AG04450 (cell line): ENCODE measurements at places on chromosomes 2 and 18.

- no peak for DNase-seq
Observed at GRCh38 chr2:52732849-52733395, 1034.7 kb upstream of the CHAC2 start.

- no peak for DNase-seq
Observed at GRCh38 chr2:209687323-209687969, 84.2 kb upstream of the UNC80 start.

GRCh38 chr2:160498137-160498536 is 4.5 kb upstream of the RBMS1 start:
- DNase-seq = no peak

DNA sequence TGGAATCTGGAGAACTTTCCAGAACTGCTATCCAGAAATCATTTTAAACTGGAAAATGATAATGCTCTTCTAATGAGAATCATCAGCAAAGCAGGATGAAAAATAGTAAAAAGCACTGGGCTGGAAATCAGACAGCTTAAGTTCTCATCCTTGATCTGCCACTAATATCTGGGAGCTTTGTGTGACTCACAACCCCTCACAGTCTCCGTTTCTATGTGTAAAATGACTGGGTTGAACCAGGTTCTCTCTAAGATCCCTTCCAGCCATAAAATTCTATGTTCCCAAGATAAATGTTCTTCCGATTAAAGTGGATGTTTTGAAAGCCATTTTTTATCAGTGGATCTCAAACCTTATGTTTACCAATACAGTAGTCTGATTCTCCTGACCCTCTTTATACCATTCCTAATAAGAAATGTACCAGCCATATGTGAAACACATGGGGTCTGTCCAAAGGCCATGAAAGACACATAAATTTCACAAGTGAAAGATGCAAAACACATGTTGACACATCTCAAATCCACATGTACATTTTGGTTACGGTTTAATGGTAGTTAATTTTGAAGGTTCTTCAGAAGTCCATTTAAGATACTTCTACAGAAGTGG is 188.8 kb downstream of the EN1 start:
- no peak for DNase-seq

- no peak for DNase-seq
Observed at GRCh38 chr2:235348329-235348728, 145.5 kb upstream of the AGAP1 start.

- no peak for DNase-seq
Observed at GRCh38 chr2:7891312-7891711, 790.5 kb upstream of the ID2 start.

GRCh38 chr18:44186001-44186400 is 494.7 kb upstream of the SETBP1 start:
- no peak for DNase-seq

- no peak for DNase-seq
Observed at GRCh38 chr2:15253247-15253646, 307.9 kb downstream of the NBAS start.

- DNase-seq = peak; percentile 7
Observed at GRCh38 chr2:26144953-26145680, 27.8 kb upstream of the GAREM2 start.

GRCh38 chr2:42910645-42911405 is 118.4 kb upstream of the HAAO start:
- no peak for DNase-seq

- DNase-seq = no peak
Observed at GRCh38 chr2:12397854-12398253, 318.9 kb upstream of the TRIB2 start.

GRCh38 chr2:102001767-102002142 is 10.0 kb downstream of the IL1R2 start:
- DNase-seq = no peak

- no peak for DNase-seq
Observed at GRCh38 chr18:6031002-6031401, 135.7 kb upstream of the TMEM200C start.

- DNase-seq = no peak
Observed at GRCh38 chr2:2564300-2565078, 233.4 kb upstream of the MYT1L start.

DNA sequence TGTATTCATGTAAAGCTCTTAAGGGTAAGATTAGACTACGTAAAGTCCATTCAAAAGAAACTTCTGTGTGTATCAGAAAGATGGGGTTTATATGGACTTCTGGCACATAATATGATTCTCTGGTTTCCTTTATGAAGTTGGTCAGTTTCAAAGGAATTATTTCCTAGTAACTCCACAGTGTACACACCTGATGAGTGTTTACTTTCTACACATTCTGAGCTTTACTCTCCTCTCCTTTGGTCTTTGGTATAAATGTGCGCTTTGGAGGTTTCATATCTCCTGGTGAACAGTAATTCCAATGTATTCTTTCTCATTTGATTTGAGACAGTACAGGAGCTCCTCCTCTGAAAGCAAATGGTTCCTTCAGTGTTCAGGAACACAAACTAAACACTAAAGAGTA is 88.1 kb downstream of the OXER1 start:
- DNase-seq = no peak

GRCh38 chr2:208134928-208135586 is 5.4 kb upstream of the CRYGC start:
- no peak for DNase-seq

DNA sequence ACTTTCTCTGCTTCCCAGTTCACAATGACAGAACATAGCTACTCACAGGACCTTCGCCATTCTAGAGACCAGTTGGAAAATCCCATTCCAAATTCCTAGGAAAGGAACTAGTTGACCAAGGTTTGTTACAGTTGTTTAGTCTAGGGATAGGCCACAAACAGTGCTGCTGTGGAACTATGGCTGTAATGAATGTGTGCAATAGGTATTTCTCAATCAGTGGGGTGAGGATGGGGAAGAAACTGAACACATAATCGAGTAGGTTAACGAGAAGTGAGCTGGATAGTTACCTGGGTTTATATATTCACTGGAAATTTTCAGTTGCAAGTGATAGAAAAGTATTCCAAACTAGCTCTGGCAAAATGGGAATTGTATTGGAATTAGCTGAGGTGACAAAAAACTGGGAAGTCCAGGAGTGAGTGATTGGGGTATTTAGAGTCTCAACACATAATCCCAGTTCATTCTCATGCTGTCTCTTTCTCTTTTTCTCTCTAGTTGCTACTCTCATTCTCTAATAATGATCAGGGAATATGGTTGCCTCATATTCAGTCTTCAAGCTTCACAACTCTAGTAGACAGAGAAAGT is 18.2 kb upstream of the HMSD start:
- DNase-seq = no peak

DNA sequence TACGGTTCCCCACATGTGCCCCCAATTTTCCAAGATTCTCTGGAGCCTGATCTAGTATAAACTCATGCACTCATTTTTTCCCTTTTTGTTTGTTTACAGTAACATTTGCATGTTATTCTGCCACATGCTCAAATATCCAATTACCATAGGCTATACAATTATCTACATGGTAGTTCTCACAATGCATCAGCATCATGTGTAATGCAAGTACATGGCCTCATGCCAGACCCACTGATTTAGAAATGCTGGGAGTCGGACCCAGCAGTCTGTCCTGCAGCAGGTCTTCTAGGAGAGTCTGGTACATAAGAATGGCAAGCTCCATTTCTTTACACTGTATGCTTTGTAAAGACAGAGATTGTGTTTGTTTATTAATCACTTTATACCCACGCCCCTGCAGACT is 107.7 kb downstream of the CBLN2 start:
- DNase-seq = no peak

DNA sequence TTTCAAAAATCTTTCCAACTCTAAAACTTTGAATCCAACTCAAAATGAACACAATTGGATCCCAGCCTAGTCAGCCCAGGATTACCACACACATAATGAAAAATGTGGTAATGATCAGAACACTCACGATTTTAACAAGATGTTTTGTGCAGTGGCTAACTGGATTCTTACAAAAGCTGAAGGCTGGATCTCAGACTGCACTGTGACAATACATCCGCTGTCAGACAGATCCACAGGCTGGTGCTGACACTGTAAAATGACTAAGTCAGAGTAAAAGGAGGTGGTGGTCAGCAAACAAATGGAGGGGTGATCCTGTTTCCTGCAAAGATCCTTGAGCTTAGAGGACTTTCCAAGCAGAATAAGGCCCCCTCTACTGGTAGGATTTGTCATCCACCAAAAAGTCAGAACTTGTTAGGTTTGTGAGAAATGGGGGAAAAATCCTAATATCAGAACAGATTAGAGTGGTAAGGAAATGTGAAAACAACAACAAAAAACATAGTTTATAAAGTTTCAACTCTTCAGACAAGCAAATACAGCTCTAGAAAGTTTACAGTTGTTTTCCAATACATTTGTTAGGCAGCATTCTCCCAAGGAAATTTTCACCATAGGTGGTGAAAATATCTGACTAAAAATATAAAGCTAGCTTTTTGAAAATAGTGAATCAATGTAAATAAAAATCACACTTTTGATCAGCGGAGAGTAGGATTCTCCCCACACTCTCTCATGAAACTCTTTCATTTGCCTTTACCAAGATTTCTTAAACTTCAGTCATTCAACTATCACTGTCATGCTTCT is 211.9 kb downstream of the AGPS start:
- peak; percentile 23 for DNase-seq

DNA sequence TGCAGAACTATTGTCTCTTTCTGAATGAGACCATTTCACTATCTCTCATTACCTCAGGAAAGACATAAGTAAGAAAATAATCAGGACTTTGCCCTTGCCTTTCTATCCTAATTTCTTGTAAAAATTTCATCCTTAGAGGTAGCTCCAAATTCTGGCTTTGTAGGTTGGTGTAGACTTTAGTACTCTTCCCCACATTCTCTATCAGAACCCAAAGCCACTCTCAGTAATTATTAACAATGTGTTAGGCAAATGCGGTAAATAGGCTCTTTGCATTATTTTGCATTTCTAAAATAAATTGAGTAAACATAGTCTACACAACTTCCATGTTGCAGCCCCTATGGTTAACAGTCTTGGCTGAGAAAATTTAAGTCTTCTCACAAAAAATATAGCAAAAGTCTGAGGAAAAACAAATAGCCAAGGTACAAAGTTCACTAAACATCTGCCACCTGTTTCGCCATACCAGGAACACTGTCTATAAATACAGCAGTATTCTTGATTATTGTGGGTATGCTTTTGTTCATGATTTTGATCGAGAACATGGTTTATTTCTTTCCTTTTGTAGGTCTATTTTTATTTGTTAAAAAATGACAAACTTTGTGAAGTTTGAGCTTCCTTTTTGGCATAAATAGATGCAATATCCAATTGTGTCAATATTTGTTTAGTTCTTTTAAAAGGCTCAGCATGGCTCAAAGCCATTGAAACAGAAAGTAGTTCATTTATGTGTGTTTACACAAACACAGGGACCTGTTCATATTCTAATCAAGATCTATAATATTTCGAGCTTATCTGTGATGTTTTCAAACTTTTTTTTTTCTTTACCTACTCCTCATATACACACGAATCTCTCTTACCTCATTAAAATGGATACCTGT is 1061.5 kb downstream of the CNTNAP5 start:
- no peak for DNase-seq

DNA sequence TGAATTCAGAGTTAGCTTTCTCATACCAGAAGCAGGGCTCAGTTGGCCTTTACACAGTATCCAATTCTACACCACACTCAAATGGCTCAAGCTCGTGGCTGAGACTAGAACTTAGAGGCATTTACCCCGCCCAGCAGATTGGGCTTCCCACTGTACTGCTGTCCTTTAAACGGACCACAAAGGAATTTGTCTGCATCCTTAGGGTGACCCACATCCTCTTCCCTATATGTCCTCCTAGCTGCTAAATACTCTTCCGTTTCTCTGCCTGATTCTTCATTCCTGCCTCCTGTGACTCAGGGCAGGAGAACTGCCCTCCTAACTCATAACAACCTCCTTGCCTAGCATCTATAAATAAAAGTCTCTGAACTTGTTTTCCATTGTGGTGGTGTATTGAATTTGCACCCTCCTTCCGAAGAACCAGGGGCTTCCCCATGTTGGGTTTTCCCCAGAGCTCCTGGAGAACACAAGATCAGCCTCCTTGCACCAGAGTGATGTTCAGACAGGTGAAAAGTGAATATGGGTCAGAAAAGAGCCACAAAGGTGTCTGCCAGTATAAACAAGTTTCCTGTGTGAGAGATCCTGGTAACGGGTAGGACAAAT is 32.0 kb upstream of the MC4R start:
- no peak for DNase-seq

GRCh38 chr18:6644836-6645627 is 84.5 kb upstream of the ARHGAP28 start:
- no peak for DNase-seq

DNA sequence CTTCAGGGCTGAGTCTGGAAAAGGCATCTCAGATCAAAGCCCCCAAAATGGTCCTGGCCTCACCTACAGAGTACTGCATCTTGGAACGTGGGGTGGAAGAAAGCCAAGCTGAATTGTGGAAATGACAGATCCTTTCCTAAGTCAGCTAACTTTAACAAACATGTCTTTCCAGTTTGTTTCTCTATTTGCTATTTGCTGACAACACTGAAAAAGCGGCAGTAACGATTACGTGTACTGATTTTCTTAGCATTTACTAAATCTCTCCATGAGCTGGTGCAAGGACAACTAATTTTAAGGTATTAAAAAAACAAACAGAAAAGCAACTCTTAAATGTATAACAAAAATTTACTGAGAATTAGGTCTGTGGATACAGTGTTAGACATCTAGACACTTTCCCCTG is 1.1 kb downstream of the HIBCH start:
- DNase-seq = no peak

GRCh38 chr18:70046207-70046606 is 98.5 kb upstream of the CD226 start:
- no peak for DNase-seq

- DNase-seq = no peak
Observed at GRCh38 chr2:179268277-179268925, 3.8 kb upstream of the SESTD1 start.

DNA sequence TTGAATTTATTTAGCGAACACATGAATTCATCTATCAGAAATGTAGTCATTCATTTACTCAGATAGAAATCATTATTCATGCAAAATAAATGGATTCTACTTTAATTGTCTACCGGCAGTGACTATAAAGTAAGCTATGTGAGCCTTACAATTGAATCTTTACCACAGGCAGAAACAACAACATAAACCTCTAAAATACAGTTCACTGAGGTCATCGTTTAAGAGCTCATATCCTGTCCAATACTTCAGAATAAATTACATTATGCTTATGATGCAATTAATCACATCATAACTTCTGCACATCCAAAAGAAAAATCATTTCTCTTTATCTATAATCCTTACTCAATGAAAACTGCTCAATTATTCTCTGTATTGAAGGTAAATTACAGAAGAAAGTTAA is 244.7 kb downstream of the HNMT start:
- DNase-seq = no peak

GRCh38 chr18:5538544-5538943 is 5.3 kb downstream of the EPB41L3 start:
- DNase-seq = no peak

- no peak for DNase-seq
Observed at GRCh38 chr2:46706264-46706983, 209.2 kb downstream of the MCFD2 start.

DNA sequence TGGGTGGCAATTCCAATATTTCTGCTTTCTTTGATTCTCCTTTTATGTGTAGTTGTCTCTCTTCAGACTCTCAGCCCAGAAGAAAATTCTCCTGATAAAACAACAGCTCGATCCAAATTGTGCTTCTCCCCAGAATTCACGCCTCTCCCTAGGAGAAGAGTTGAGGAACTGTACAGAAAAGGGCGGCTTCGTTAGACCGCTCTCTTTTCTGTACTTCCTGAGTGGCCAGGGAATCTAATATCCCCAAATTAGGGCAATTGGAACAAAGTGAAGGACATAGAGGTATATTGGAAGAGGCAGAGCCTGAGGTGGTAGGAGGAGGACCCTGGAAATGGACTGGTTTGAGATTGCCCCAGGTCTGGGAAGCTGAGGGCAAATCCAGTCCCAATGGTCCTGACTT is 5.6 kb downstream of the ADCYAP1 start:
- no peak for DNase-seq
